ENCODE measurements at places on chromosomes 13 and 19.
A peak's percentile ranks its signal among the peaks of the same experiment; 100 is the strongest.

DNA sequence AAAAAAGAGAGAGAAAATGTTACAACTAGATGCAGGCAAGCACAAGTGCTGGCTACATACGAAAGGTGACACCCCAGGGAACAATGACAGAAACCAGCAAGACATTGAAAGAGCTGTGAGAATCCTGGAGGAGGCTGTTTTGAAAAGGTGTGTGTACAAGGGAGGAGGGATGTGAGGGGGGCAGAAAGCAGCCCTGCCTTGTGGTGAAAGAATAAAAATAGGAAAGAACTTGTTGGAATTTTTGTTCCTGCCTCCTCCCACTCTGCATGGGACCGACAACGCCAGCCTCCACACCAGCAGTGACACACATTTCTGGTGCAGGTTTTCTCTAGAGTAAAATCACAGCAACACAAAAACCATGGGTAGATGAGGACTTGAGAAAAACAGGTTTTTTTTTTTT lies 1258.6 kb downstream of the PCDH9 start:
- DNase-seq = peak; percentile 17

- no peak for DNase-seq
Observed at GRCh38 chr19:19076476-19076875, 12.7 kb downstream of the SLC25A42 start.

DNA sequence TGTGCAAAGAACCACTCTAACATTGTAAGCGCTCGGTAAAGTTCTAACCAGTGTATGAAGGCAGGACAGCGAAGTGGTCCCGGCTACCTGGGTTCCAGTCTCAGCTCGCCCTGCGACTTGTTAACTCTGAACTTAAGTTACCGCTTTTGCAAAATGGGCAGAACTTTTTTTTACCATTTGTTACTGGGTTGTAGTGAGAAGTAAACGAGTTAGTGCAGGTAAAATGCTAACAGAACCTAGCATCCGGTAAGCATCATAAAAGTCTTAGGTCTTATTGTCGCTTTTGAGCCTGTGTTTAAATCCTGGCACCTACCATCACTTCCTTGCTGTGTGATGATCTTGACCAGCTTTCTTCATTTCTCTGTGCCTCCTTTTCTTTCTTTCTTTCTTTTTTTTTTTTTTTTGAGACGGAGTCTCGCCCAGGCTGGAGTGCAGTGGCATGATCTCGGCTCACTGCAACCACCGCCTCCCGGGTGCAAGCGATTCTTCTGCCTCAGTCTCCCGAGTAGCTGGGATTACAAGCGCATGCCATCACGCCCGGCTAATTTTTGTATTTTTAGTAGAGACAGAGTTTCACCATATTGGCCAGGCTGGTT lies 734 bp upstream of the TRMT1 start:
- DNase-seq = peak; percentile 45

GRCh38 chr13:26560456-26560855 lies 3.0 kb downstream of the WASF3 start:
- DNase-seq = no peak

DNA sequence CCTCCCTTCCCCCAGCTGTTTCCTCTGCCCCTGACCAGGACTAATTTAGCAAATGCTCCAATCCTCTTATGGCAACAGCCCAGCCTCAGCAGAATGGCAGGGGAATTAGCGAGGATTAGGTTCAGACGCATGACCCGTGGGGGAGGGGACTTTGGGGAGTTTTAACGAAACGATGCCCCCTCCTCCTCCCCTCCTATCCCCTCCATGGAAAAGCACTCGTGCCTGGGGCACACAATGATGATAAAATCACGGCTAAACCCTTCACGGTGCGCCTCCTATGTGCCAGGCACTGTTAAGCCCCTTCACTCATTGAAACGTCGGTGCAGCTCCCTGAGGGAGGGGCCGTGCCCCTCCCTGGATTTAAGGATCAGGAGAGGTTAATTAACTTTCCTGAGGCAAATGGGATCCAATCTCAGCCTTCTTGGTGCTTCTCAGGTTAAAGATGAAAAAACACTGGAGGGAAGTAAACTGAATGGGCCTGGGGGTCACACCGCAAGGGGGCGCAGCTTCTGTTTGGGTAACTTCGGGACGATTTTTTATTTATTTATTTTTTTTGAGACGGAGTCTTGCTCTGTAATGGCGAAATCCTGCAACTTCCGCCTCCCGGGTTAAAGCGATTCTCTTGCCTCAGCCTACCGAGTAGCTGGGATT lies 10.1 kb upstream of the TPRX2 start:
- no peak for DNase-seq

DNA sequence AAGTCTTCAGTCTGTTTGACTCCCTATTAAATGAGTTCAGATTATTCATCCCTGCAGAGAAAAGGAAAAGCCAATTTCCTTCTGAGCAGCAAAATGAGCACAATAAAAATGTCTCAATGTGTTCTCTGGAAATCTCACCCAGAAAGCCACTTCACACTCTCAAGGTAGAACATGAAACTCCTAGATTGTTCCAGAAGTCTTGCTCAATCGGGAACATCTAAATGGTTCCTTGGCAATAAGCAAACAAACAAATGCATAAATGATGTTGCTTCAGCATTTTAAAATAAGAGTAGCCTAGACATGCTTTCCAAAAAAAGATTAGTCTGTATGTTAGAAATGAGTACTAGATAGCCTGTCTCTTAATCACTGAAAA lies 59.7 kb upstream of the TNFRSF19 start:
- no peak for DNase-seq

GRCh38 chr13:59674616-59675015 lies 489.1 kb downstream of the DIAPH3 start:
- DNase-seq = no peak

DNA sequence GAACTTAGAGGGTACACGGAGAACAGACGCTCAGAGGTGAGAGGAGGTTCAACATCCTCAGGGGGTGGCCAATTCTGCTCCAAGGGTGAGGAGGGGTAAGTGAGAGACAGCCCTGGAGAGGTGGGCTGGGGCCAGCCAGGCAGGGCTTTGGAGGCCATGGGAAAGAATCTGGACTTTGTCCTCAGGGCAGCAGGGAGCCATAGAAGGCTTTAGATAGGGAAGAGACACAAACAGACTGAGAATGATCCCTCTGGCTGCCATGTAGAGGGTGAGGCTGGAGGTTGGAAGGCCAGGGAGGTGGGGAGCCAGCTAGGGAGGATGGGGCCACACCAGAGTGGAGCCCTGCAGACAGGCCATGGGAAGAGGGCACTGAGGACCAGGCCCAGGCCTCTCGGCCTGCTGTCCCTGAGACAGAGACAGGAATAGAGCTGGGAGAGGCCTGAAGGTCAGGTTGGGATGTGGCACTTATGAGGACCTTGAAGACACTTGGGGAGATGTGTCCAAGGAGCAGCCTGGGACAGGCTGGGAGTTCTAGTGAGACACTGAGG lies 29.2 kb upstream of the CCNP start:
- DNase-seq = no peak

DNA sequence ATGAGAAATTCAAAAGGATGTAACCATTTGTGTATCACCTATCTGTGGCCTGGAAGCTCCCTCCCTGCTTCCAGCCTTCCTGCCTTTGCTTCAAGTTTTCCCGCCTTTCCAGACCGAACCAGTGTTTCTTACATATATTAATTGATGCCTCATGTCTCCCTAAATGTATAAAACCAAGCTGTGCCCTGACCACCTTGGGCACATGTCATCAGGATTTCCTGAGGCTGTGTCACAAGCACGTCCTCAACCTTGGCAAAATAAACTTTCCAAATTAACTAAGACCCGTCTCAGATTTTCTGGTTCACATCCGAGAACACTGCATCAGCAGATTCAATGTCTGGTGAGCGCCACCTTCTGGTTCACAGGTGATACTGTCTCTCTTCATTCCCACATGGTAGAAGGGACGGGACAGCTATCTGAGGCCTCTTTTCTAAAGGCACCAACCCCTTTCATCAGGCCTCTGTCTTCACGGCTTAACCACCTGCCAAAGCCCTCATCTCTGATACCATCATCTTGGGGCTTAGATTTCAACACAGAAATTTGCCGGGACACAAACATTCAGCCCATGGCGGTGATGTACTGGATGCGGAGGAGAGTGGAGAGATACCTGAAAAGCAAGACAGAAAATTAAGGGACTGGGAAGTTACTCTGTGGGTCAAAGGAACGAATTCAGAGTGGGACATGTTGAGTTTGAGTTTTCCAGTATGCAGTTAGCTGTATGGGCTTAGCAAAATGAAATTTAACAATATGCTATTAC lies 58.7 kb upstream of the PABPC3 start:
- peak; percentile 71 for DNase-seq

DNA sequence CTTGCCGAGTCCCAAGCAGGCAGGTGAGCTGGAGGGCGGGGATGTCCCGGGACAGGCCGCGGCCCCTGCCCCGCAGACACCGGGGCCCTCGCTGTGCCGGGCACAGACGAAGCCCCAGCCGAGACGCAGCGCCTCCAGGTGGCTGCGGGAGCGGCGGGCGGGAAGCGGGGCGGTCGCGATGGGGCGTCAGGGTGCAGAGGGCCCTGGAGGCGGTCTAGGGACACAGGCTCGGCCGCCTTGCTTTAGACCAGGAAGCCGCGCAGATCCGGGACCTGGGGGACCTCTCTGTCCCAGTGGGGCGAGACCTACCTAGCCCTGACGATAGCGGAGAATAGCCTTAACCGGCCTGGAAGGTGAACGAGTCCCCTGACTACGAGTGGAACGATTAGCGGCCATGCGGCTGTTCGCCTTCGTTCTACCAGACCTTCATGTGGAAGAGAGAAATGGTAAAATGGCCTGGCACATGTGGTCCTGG lies 4.2 kb upstream of the ZNF564 start:
- no peak for DNase-seq

DNA sequence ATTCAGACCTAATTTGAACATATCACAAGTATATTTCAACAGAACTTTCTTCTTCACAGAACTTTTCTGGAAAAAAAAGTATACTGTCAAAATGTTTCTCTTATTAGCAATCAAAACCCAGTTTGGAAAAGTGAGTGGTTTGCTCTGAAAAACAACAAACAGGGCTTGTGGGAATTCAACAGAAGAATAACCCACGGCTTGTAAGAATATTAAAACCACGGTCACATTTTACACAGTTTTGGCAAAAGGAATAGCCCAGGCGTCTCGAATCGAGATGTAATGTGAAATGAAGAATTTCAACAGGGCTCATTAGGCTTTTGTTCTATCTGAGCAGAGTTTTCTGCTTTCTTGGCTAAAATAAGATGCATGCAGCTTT lies 70.7 kb downstream of the COL4A2 start:
- DNase-seq = no peak

- DNase-seq = no peak
Observed at GRCh38 chr13:71856548-71857043, 10.4 kb downstream of the DACH1 start.

GRCh38 chr13:41622432-41623429 lies 165.4 kb downstream of the RGCC start:
- DNase-seq = no peak

- DNase-seq = no peak
Observed at GRCh38 chr13:45296259-45296658, 44.7 kb downstream of the TPT1 start.

DNA sequence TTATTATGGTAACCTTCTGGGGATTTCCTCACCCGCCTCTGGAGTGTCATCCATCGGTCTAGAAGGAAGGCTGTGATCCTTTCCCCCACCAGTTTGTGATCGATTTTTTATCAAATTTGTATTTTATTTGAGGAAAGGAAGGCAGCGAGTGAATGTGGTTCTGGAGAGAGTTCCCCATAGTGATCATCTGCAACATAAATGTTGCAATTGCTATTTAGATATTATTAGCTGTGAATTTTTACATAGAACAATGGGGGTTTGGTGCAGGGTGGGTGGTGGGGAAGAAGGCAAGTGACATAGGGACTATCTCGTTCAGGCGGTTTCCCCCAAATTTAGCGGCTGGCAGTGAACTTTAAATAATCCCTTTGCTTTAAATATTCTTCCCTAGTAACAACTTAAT lies 1.2 kb downstream of the CDK8 start:
- DNase-seq = peak; percentile 24

DNA sequence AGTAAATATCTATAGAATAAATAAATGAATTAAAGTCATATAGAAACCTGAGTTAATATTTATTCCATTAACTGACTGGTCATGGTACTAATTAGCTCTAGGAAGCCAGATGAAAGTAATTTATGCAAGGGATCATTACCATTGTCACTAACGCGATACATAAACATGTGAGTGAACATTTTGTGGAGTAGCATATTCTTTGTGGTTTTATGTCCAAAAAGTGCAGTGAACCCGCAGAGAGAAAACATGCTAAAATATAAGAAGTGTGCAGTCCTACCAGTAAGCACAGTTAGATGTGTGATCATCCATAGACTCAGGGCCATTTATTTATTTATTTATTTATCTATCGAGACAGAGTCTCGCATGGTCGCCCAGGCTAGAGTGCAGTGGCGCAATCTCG lies 1.6 kb downstream of the GPR183 start:
- DNase-seq = no peak

DNA sequence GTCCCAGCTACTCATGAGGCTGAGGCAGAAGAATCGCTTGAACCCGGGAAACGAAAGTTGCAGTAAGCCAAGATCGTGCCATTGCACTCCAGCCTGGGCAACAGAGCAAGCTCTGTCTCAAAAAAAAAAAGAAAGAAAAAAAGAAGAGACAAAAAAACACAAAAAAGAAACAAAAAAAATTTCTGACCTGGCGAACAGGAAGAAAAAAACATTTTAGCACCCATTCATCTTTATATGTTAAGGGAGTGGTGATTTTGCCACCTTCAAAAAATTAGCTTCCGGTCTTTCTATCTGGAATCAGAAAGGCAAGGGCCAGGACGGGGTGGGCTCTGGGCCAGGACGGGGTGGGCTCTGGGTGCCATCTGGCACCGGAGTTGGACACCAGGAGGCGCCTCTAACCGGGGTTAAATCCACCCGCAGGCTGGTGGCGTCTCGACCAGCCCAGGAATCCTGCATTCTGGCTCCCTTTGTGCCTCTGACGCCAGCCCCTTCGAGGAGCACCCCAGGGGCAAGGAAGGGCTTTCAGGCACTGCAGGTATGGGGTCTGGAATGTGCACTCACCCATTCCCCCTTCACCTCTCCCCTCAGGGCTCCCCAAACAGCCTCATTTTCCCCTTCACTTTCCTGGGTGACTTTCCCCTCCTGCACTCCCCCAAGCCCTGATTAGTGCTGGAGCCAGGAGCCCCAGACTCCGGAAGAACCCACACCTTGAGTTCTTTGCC lies 10.4 kb upstream of the ZSWIM4 start:
- peak; percentile 61 for DNase-seq
